ENCODE measurements at places on chromosomes 6 and 20.

GRCh38 chr6:150981095-150981494, 115.6 kb downstream of the MTHFD1L start:
- DNase-seq = no peak

DNA sequence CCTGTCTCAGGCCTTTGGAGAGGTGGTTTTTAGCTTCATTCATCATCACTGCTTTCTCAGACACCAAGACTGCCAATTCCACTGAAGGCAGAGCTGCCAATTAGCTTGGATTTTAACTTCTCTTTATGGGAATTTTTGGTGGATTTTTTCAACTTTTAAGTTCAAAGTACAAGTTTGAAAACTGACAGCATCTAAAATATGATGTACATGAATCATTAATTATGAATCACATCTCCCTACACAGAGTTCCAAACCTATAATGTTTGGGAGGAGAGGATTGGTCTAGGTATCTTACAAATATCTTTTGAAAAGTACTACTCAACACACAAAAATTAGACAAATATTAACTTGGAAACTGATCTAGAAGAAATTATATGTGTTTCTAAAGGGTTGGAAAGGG, 25.5 kb downstream of the CNKSR3 start:
- DNase-seq = no peak

- DNase-seq = no peak
Observed at GRCh38 chr6:111850295-111850937, 22.8 kb downstream of the FYN start.

- DNase-seq = no peak
Observed at GRCh38 chr20:49210101-49210756, 9.0 kb upstream of the DDX27 start.

GRCh38 chr6:28218312-28219248, 6.5 kb upstream of the ZSCAN9 start:
- peak; percentile 36 for DNase-seq

DNA sequence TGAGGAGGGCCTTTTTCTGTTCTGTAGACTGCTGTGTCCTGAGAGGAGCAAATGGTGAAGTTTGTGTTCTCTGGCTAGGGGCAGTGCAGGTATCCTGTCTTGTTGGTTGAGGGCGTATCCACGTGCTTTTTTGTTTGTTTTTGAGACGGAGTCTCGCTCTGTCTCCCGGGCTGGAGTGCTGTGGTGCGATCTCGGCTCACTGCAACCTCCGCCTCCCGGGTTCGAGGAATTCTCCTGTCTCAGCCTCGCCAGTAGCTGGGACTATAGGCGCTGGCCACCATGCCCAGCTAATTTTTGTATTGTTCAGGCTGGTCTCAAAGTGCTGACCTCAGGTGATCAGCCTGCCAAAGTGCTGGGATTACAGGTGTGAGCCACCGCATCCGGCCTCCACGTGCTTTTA, 10.8 kb upstream of the PXDC1 start:
- no peak for DNase-seq

DNA sequence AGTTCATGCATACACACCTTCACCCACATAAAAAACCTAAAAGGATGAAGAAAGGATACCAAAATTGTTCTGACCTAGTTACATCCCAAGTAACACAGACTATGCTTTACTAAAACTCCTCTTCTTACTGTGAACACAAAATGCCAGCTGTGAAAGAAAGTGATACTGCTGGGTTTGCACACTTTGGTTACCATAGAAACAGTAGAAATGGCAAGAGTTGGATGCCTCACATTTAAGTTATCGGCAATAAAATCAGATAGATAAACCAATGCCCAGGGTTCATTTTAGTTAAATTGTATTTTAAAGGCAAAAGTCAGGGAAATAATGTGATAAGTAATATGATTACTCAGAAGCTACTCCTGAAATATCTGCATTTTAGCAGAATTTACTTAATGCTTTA, 161.9 kb downstream of the CDK19 start:
- no peak for DNase-seq

GRCh38 chr6:6455272-6455671, 133.2 kb upstream of the LY86 start:
- DNase-seq = no peak

GRCh38 chr6:1911474-1911873, 301.8 kb downstream of the FOXC1 start:
- DNase-seq = no peak

GRCh38 chr6:33878562-33878961, 74.8 kb upstream of the MLN start:
- DNase-seq = no peak

GRCh38 chr20:6909608-6910007, 142.1 kb downstream of the BMP2 start:
- DNase-seq = no peak

DNA sequence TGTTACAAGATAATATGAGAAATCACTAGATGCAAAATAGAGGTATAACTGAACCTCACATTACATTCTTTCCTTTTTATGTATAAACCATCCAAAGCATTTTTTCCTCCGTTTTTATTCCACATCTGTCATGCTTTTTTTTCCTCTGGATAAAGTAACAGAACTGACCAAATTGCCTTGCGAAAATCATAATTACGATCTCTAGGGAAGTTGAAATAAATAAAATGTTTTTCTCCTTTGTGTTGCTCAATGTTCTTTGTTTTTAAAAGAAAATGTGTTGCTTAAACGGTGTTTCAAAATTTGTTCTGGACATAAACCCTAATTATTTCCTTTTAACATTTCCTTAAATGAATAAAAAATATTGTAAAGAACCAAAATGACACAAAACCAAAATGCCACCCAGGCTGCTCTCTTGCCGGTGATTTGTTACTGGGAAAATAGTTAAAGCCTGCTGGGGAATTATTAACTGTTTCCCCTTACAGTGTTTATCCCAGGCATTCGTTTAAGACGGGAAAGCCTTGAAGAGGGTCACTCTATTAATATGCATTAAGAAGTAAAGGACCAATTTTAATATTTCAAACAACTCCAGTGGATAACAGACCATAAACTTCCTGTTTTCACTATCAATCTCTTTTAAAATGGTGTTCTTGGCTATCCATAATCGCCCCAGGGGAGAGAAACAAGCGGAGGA, 1.7 kb upstream of the ADGRB3 start:
- DNase-seq = no peak

- DNase-seq = no peak
Observed at GRCh38 chr6:111013144-111013915, 31.5 kb downstream of the RPF2 start.

DNA sequence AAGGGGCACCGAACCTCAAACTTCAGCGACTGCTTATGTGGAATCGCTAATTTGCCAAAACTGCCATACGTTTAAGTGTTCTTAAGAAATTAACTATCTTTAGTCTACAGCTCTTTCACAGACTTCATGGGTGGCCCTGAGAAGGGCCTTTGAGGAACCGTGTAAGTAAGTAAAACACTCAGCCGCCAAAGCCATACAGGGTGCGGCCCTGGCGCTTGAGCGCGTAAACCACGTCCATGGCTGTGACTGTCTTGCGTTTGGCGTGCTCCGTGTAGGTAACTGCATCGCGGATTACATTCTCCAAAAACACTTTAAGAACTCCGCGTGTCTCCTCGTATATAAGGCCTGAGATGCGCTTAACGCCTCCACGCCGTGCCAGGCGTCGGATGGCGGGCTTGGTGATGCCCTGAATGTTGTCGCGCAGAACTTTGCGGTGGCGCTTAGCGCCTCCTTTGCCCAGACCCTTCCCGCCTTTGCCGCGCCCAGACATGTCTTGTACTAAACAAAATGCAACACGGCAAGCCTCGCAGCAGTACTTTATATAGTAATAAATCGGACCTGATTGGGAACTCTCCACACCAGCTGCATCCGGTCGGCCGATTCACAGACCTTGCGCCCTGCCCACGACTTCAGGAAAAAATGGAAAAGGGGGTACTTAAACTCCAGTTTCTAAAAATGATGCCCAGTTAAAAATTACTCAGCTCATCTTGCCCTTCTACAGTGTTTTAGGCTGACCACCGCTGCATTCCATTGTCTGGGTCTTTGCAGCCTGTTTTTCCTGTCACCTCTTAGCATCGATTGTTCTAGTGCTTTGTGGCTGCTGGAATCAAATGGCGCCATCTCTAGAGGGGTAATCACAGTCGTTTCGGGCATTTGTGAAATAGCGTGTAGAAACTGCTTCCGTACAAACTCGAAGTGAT, 38.9 kb downstream of the OR2B2 start:
- no peak for DNase-seq

DNA sequence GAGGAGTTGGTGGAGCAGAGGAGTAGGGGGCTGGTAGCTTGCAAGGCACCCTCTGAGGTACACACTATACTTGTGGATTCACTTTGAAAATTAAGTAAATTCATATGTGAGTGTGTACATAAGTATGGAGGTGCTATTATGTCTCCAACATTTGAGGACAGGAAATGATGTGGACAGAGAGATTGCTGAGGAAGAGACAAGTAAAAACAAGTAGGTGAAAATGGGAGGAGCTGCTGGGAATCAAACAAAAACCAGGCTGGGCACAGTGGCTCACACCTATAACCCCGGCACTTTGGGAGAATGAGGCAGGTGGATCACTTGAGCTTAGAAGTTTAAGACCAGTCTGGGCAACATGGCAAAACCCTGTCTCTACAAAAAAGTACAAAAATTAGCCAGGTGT, 69.2 kb upstream of the LYRM2 start:
- no peak for DNase-seq

GRCh38 chr6:158554611-158555361, 5.1 kb upstream of the TMEM181 start:
- DNase-seq = no peak

- no peak for DNase-seq
Observed at GRCh38 chr6:67031451-67031850, 1324.4 kb upstream of the EYS start.

DNA sequence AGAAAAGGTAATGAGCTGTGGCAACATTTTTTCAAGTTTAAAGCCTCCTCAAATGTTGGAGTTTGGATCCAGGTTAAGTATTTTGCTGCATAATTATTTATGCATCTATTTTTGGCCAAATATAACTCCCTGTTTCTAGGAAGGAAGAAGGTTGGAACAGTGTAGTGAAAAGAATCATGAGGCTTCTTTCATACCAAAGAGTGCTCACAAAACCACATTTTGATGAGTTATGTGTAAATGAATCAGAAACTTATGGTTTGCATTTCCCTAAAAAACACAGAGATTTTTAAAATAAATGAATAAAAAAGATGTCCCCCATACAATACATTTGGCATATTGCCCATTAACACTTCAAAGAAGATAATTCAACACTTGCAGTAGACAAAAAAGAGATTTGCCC, 246.9 kb upstream of the PRDM1 start:
- DNase-seq = no peak

DNA sequence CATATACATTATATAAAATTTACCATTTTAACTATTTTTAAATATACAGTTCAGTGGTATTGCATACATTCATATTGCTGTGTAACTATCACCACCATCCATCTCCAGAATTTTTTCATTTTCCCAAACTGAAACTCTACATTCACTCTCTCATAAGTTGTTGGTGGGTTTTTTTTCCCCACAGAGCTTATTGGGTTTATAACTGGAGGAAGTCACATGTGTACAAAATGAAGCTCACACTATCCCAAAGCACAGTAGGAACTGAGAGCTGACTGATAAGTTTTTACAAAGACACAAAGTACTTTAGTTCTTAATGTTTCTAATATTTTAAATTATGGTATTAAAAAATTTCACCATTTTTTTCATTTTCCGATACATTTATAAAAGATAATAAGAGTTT, 78.8 kb upstream of the TNFAIP3 start:
- DNase-seq = no peak

GRCh38 chr6:53179961-53180651, 31.5 kb upstream of the GCM1 start:
- DNase-seq = no peak

GRCh38 chr6:152298848-152299735, 338.1 kb downstream of the SYNE1 start:
- no peak for DNase-seq

- no peak for DNase-seq
Observed at GRCh38 chr20:25025091-25025861, 32.7 kb downstream of the ACSS1 start.

DNA sequence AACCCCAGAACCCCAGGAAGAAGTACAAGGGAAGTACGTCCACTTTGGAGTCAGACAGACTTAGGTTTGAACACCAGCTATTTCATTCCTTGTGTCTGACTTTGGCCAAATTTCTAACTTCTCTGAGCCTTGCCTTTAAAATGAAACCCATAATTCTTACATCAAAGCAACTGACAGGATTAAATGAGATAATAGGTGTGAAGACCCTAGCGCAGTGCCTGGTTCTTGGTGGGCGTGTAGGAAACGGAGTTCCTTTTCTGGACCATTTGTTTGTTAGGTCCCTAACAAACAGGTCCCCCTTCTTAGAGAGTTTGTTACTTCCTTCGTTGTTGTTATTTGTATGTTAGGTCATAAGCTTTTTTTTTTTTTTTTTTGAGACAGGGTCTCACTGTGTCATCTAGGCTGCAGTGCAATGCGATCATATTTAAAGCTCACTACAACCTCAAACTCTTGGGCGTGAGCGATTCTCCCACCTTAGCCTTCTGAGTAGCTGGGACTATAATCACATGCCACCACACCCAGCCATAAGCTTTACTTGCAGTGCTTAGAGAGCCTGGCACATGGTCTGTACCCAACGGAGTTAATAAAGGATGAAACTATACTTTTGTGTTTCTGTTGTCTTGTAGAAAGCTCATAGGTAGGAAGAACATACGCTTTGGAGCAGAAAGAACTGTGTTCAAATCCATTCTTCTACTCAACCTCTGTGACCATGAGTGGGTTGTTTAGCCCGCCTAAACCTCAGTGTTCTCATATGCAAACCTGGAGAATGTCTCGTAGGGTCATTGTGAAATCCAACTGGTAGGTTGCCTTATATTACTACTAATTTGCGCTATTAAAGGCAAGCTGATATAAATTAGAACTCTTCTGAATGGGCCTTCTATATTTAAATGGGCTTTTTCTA, 21.8 kb upstream of the MROH8 start:
- DNase-seq = no peak

GRCh38 chr6:45474376-45474775, 96.6 kb upstream of the SUPT3H start:
- DNase-seq = no peak

- DNase-seq = no peak
Observed at GRCh38 chr6:146260886-146261285, 232.0 kb downstream of the GRM1 start.

GRCh38 chr6:43921548-43922425, 151.8 kb downstream of the VEGFA start:
- DNase-seq = no peak

- no peak for DNase-seq
Observed at GRCh38 chr20:50310673-50311051, 120.0 kb downstream of the CEBPB start.
